ENCODE measurements at places on chromosomes 12 and 14.

DNA sequence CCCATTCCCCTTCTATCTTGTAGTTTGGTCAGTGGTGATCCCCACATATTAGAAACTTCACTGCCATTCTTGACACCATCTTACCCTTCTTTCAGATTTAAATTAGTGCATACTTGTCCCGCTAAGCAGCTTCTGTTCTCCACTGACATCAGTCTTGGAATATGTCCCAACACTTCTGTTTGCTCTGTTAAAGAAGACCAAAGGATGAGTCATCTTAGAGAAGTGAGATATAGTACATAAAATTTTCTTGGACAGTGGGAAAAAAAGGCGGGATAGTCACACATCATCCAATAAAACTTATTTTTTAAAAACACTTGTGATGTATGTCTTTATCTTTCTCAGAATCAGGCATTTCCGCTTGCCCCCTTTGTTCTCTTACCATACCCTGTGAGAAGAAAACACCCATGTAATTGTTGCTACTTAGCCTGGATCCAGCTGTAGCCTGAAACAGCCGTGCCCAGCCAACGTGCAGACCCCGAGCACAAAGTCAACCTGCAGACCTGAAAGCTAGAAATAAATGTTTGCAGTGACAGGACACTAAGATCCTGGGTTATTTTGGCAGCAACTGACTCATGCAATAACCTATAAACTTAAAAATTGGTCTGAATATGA is 100.1 kb upstream of the PDE3A start:
- DNase-seq = no peak

- no peak for DNase-seq
Observed at GRCh38 chr14:54650331-54650958, 83.5 kb downstream of the SAMD4A start.

GRCh38 chr12:116508145-116509121 is 50.7 kb upstream of the MAP1LC3B2 start:
- DNase-seq = no peak

- no peak for DNase-seq
Observed at GRCh38 chr14:65297744-65298143, 114.8 kb upstream of the FUT8 start.

DNA sequence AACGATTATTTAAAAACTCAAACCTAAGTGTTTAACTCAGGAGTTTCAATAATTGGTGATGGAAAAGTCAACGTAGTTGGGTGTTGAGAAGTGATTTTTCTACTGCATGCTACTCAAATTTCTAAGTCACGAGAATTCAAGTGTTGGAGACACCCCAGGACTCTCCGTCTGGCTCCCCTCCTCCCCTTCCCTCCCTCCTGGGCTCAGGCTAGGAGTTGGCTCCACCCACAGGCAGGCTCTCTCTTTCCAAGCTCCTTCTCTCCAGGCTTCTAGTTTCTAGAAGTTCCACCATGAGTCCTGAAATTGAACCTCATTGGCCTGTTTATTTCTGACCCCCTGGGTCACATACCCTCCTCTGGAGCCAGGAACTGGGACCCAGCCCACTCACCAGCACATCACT is 73.0 kb downstream of the TMEM132D start:
- DNase-seq = no peak

- DNase-seq = no peak
Observed at GRCh38 chr14:68952531-68953195, 26.4 kb downstream of the ACTN1 start.

DNA sequence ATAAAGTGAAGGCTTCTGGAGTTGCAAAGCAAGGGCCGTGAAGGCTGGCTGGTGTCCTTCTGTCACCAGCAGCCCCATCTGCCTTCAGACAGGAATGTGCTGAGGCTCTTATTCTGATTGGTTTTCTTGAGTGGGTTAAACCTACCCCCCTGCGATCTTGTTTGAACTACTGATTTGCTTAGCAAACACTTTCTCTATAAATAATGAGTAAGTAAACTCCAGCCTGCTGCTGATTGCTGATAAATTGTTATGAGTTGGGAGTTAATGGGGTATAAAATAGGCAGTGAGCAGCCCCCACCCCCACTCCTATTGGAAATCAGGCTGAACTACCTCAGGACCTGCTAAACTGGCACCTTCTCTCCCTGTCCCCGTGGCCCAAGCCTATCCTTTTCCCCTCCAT is 146.1 kb upstream of the NOS1 start:
- DNase-seq = peak; percentile 90

- DNase-seq = peak; percentile 5
Observed at GRCh38 chr14:21868442-21869046, 194.9 kb upstream of the OR4E1 start.

GRCh38 chr12:25372002-25372401 is 121.3 kb upstream of the KRAS start:
- DNase-seq = no peak

DNA sequence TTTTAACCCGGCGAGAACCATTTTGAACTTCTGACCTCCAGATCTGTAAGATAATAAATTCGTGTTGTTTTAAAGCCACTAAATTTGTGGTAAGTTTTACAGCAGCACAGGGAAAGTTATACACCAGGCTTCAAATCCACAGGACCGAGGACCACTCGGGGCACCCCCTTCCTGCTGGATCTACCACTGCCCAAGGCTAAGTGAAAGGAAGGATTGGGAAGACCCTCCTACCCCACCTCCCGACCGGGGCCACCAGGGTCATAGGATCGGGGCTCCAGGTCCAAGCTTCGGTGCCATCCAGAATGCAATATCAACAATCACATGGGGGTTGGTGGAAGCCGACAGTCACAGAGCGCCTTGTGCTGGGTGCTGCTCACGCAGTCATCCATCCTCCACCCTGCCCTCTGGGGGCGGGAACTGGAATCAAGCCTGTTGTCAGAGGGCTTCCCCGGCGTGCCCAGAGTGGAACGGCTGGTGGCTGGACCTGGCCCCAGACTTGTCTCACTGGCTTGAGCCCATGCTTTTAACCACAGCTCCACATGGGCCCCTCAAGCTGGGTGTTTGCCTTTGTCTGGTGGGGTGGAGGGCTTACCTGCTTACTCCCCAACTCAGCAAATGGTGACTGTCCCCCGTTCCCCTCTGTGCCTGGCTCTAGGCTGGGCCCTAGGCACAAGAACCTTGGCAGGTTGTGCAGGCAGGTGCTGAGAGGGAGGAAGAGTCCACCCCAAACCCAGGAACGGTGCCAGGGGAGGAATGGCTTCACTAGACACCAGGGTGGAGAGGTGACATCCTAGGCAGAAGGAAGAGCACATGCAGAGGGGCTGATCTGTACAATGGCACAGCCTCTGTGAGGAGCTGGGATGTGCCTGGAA is 180.3 kb upstream of the RTL1 start:
- no peak for DNase-seq

- DNase-seq = no peak
Observed at GRCh38 chr12:56034586-56035332, 7.0 kb upstream of the RPS26 start.

All from NCI-H2081 (cell line).